ENCODE measurements at places on chromosomes 16 and 17.

GRCh38 chr16:87635541-87636049 is 33.3 kb downstream of the JPH3 start:
- no peak for DNase-seq

DNA sequence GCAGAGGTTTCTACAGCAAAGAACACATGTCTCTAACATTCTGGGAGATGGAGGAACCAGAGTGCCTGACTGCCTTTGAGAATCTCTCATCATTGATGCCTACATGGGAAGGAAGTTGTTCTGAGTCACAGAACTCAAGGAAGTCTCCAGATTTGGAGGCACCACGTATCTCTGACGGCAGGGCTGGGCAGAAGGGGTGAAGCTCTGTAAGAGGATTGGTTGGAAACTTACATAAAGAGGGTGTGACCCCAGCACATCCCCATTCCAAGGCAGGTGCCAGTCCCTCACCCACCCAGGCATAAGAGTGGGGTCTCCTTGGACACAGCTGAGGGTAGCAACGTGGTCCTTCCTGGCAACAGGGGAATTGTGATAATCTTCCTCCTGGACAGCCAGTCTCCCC is 17.4 kb downstream of the TNFRSF13B start:
- no peak for DNase-seq

DNA sequence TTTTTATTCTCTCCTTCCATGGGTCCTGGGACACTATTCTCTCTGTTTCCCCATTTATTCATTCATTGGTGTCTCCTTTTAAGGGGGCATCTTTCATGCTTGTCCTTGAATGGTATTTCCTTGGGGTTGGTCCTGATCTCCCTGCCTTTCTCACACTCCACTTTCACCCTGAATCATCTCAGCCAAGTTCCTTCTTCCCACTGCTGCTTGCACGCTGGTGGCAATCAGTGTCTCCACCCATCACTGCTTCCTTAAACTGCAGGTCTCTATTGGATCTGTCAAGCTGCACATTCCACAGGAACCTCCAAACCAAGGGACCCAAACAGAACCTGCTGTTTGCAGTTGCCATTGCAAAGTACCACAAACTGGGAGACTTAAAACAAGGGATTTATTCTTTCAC is 89.3 kb upstream of the SDK2 start:
- no peak for DNase-seq

DNA sequence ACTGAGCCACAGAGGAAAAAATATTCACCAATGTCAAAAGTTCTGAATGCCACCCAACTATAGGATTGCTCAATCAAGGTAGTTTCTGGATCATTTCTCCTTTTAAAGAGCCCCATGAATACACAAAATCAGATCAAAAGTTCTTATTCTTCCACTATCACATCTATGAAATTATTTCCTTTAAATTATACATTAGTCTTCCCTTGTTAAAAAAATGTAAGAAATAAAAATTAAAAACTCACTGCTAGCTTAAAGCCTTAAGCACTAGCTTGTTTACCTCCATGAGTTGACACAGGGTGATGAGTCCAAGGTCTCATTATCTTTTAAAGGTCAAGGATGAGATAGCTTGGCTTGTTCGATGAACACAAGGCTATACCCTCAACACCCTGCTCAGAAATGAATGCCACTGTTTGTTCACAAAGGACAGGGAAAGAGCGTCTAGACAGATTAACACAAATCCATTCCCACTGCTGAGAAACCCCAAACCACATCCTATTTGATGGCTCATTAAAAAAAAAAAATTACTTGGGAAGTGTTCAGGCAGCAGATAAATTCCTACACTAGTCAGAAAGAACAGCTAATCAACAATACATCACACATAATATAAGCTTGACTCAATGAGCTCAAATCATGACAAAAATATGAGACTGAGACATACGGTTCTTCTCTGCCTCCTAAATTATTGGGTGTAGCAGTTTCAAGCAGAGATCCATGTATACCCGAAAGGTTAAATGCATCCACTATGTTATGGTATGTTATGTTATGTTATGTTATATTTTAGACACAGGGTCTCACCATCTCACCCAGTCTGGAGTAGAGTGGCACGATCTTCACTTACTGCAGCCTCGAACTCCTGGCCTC is 118.9 kb downstream of the PARN start:
- no peak for DNase-seq

DNA sequence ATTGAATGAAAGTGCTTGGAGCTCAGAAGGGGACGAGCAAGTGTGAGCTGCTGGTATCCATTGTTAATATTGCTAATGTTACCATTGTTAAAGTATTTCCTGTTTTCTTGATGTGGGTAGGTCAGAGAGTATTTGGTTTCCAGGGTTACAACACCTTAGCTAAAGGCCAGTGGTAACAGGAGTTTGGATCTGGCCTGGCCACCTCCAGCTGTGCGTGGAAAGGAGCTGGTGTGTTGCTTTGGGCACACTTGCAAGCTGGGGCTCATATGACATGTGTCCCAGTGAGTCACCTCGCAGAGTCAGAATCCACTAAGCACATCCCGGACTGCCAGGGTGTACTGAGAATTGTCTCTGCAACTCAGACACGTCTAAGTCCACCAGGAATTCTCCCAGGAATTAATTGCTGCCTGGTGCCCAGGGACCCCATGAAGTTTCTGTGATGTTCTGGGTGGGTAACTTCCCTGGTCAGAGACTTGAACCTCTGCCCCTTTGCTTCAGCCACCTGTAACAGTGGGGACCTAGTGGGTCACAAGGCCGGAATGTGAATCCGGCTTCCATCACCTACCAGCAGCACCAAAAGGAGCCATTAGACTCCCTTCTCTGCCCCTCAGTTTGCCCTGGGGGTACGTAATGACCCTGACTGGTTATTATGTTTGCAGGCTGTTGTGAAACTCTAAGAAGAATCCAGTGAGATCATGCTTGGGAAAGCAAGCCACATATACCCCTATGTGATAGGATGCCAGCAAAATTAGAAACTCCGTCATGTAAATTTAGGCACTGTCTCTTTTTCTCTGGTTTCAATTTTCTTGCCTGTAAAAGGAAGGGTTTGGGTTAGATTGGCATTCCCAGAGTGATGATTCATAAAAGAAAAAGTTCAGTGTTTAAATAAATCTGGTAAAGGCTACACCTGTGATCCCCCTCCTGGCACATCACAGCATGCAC is 12.8 kb downstream of the SLC6A2 start:
- DNase-seq, result no peak

DNA sequence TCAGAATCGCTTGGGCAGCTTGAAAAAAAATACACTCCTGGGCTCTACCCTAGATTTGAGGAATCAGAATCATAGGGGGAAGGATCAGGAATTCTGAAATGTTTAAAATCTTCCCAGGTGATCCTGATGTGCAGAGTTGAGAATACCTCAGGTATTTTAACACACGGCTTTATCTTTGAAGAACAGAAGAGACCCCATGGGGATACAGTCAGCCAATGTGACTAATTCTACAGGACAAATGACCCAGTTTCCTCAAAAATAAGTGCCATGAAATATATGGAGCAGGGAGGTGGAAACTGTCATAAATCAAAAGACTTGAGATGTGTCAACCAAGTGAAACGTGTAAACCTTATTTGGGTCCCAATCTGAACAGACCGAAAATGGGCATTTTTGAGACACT is 52.7 kb downstream of the CCDC42 start:
- no peak for DNase-seq

DNA sequence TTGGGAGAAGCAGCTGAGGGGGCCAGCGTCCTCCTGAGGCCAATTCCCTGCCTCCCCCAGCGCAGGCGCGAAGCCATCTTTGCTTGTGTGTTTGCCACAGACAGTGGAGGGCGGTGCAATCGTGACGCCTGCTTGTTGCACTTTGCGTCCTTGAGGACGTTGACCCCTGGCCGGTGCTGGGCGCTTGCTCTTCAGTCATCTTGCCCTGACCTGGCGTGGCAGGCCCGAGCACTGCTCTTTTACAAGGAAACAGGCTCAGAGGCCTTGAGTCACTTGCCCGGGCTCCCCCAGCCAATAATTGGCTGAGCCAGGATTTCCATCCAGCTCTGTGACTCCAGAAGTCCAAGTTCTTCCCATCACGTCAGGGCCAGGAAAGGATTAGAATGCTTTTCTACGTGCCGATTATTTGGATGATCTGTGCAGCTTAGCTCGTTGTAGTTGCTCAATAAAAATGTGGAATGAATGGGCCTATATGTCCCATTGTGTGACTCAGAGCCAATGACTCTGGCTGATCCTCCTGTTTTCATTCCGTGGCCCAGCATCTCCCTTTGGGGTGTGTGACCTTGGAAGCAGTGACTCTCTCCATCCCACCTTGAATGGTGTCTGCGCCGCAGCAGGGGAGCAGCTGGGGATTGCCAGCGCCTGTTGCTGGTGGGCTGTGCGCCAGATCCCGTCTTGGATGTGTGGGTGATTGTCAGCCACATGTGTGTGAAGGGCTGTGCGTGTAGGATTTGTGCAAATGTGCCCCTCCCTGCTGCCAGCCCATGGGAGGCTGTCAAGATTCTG is 214.1 kb downstream of the SEC14L1 start:
- DNase-seq, result peak; percentile 97

GRCh38 chr17:69326377-69327059 is 415 bp downstream of the ABCA5 start:
- DNase-seq, result no peak
